NCI-H82 (cell line): ENCODE measurements at places on chromosomes 12 and 14.

DNA sequence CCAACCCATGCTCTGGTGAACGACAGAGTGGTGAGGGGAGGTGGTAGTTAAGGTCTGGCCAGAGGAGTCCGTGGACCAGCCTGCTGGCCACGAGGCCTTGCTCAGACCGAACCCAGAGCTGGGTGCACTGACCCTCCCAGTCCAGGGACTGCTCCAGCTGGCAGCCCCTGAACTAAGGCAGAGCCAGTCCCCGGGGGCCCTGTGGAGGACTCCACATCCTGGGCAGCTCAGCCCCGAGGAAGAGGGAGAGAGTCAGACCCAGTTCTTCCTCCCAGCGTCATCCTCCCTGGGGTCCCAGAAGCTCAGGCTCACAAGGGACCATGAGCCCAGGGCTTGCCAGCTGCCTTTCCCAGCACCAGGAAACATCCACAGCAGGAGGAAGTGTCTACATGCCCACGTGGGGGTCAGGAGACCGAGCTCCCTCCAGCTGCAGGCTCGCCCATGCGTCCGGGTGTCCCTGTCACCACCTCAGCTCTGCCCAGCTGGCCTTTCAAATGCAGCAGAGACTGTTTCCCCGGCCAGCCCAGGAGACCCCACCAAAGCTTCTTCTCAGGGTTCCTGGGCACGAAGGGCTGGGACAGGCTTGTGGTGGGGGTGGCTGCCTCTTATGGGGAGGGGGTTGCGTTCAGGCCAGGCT is 194.4 kb downstream of the KIF26A start:
- no peak for DNase-seq

- DNase-seq = no peak
Observed at GRCh38 chr12:45737638-45738037, 8.1 kb downstream of the ARID2 start.

DNA sequence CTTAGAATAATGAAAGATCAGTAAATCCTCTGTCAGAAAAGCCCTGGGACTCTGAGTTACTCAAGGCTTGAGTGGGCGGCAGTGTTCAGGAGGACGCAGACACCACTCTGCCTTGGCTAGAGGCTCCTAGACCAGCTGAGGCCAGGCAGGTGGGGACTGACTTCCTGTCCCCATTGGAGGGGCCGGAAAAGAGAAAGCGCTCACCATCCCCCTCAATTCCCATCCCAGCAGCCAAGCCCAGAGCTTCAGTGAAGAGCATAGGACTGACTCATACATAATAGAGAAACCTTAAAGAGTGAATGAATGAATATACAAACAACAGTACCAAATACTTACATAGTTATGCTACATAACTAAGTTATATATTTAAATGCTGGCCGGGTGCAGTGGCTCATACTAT is 62.0 kb downstream of the PLEKHG7 start:
- DNase-seq = peak; percentile 12

- DNase-seq = no peak
Observed at GRCh38 chr14:90941706-90942105, 118.7 kb downstream of the RPS6KA5 start.

GRCh38 chr14:24673534-24674203 is 39.7 kb upstream of the GZMB start:
- DNase-seq = no peak

GRCh38 chr12:24360057-24360456 is 410.6 kb upstream of the SOX5 start:
- no peak for DNase-seq

DNA sequence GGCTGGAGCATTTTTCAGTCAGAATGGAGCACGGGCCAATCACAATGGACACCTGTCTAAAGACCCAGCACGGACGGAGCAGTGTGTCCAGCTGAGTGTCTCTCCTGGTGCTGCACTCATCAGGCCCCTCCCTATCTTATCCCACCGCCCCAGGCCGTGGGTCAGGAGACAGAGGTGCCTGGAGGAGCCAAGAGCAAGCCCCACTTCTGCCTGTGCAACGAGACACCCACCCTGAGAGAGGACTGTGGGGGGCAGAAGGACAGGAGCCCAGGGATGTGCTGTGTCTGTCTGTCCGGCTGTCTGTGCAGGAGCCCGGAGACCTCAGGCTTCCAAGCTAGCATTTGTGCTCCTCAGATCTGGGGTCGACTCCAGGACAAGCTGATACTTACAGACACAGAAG is 69.6 kb upstream of the SFSWAP start:
- DNase-seq = no peak

DNA sequence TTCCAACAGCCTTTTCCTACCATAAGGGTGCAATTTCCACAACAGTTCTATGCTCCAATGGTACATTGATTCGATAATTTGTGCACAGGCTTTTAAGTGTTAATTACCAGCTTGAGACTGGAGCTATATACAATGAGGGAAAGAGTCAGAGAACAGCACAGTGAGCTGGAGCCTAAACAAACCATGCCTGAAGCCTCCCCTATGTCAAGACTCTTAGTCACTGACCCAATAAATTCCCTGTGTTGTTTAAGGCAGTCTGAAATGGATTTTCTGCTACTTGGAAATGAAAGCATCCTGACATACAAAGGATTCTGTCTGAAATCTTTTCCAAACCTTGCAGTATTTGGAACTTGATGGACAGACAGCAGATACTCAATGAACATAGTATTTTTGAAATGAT is 149.0 kb downstream of the EFCAB11 start:
- no peak for DNase-seq

- DNase-seq = no peak
Observed at GRCh38 chr12:32126720-32127119, 20.1 kb downstream of the BICD1 start.

DNA sequence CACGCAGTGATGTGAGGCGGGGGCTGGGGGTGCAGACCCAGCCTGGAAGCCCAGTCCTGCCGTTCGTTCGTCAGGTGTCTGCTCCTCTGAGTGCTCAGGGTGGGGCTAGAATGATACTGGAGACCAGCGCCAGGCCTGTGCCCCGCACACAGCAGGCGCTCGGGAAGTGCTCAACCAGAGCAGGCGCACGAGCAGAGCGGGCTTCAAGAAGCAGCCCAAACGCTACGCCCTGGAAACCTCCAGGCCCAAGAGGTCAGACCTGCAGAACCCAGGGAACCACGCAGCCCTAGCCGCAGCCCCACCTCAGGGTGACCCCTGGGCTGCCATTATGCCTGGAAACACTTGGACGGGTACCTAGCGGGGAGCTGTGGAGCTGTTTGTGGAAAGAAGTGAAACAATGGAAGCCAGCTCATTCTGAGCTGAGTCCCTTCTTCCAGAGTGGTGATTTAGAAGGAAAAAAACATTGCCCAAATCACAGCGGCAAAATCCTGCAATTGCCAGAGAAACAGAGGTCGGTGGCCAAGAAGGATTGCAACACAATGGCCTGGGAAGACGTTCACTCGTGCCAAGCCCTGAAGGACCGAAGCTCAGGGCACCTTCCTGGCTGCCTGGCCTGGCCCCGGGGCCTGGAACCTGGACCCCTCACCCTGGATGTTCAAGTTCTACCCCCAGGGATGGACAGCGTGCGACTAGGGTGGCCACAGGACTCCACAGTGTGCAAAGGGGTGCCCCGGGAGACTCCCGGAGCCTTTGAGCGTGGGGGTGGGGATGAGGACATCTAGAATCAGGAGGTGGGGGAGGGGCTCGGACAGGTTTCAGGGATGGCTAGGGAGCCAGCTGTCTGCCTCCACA is 40.4 kb upstream of the DIO3 start:
- DNase-seq = no peak

GRCh38 chr14:30156571-30156970 is 228.9 kb upstream of the PRKD1 start:
- DNase-seq = peak; percentile 49

- DNase-seq = no peak
Observed at GRCh38 chr12:123021688-123022604, 41.5 kb downstream of the ARL6IP4 start.

- DNase-seq = no peak
Observed at GRCh38 chr14:24435998-24436354, 6.2 kb downstream of the KHNYN start.

GRCh38 chr14:68947802-68948201 is 31.3 kb downstream of the ACTN1 start:
- DNase-seq = peak; percentile 97

DNA sequence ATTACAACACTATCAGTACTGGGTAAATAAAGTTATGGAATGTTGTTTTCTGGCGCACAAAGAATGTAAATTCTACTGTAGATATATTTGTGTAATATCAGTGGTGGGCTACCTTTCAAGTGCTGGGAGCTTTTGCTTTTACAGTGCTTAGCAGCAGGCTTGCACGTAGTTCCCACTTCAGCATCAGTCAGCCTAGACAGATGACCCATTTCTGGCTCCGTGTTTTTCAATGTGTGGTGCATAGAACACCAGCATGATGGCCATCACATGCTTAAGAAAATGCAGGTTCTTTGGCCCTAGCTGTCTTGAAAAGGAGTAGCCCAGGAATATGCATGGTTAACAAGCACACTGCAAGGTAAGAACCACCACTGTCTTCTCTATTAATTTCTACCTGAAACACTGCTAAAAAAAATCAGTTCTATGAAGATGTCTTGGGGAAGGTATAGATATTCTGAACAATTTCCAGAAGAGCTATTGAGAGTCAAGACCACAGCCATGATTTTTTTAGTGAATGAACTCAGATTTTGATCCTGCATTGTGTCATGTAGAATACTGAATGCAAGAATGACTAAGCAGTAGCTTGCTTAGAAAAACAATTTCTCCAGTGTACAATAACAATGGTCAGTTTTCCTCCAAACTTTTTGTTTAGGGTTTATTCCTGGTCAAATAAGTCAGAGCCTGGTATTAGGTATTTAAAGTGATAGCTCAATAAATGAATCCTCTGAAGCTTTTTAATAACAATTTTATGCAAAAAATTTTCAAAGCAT is 195.7 kb downstream of the AKAP6 start:
- DNase-seq = no peak

- peak; percentile 61 for DNase-seq
Observed at GRCh38 chr14:23099212-23099861, 4.0 kb downstream of the C14orf119 start.

- DNase-seq = no peak
Observed at GRCh38 chr14:50943261-50943942, 881 bp downstream of the PYGL start.

DNA sequence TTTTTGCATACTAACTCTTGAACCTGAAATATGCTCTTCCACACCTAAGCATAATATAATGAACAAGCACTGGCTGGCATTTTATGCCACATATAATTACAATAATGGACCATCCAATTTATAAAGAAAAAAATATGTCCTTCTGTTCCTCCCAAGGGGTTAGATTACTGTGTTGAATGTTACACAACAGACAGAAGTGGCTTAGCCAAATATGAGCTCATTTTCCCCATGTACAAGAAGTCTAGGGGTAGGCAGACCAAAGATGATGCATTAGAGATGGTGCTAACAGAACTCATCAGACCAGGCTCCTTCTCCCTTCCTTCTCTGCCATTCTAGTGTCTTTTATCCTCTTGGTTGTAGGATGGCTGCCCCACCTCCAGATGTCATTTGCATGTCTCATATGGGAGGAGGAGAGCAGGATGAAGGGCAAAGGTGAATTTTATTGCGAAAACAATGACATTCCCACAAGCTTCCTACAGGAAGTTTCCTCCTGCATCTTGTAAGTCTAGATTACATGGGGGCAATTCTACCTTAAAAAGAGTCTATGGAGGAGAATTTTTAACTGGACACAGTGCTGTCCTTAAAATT is 43.9 kb upstream of the SLC2A13 start:
- DNase-seq = no peak
